ENCODE measurements at places on chromosomes 5 and 9.

DNA sequence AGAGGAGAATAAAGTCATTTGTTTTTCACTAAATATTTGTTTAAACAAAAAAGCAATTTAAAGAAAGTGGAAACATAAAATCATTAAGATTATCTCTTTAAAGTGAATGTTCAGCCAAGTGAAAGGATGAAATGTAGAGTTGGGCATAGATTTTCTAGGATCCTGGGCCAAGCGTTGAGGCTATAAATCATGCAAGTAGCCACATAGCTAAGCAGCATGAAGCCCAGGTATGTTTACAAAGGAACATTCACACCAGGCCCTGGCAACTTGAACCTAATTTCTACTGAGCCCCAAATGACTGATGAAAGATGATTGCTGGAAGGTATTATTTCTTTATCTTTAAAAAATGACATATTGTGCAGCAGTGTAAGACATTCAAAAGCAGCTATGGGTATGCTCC is 461.8 kb downstream of the MAT2B start:
- DNase-seq = no peak

- DNase-seq = no peak
Observed at GRCh38 chr5:159814222-159814621, 102.1 kb upstream of the ADRA1B start.

DNA sequence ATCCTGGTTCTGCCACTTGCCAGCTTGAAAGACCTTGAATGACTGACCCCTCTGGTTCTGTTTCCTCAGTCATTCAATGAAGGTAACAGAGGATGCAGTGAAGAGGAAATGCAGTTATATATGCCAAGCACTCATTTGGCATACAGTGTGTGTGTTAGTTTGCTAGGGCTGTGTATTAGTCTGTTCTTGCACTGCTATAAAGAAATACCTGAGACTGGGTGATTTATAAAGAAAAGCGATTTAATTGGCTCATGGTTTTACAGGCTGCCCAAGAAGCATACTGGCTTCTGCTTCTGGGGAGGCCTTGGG is 8.6 kb upstream of the WHRN start:
- no peak for DNase-seq

DNA sequence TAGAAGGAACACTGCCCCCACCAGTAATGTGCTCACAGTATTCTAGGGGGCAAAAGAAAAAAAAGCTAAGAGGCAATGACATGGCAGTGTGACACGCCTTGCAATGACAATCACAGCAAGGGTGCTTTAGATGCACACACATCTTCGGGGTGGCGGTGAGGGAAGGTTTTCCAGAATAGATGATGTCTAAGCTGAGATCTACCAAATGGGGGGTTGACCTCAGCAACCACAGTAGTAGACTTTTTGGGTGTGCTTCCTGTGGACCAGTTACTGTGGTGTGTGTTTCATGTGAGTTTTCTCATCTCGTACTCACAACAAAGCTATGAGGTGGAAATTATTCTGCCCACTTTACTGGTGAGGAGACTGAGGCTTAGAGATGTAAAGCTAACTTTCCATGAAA is 10.2 kb upstream of the IL12B start:
- no peak for DNase-seq

DNA sequence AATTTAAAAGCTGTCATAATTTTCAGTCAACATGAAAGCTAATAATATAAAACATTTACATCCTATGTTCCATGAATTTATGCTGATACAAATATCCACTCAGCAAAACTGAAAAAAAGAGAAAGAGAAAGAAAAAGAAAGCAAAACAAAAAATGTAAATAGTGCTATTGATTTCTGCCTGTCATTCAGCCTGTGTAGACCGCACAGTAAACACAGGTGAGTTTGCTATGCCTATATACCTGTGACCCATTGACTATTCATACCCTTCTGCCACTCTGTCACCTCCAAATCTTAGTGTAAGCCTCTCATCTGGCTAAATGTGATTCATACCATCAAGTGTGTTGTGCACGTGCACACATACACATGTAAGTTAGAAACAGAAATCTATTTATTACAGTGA is 359.0 kb upstream of the RORB start:
- no peak for DNase-seq

GRCh38 chr5:135015942-135016341 is 18.1 kb downstream of the PITX1 start:
- no peak for DNase-seq

GRCh38 chr5:80140496-80140895 is 105.3 kb downstream of the THBS4 start:
- no peak for DNase-seq

- DNase-seq = no peak
Observed at GRCh38 chr5:173015192-173015591, 31.6 kb downstream of the ATP6V0E1 start.

Data from NCI-H1436 (cell line).